ENCODE measurements at places on chromosomes 4 and X. TPM values are rescaled to one million over a fixed set of nuclear protein-coding genes. Genes with fewer than 3 reads are reported as not detected.

- no peak for DNase-seq
- no peaks in the 10 kb centered on the region for H3K27me3 ChIP-seq
- H3K4me3 ChIP-seq: no peak overlapping the region
Observed at GRCh38 chrX:9942086-9942485, 25.1 kb upstream of the CLDN34 start.

DNA sequence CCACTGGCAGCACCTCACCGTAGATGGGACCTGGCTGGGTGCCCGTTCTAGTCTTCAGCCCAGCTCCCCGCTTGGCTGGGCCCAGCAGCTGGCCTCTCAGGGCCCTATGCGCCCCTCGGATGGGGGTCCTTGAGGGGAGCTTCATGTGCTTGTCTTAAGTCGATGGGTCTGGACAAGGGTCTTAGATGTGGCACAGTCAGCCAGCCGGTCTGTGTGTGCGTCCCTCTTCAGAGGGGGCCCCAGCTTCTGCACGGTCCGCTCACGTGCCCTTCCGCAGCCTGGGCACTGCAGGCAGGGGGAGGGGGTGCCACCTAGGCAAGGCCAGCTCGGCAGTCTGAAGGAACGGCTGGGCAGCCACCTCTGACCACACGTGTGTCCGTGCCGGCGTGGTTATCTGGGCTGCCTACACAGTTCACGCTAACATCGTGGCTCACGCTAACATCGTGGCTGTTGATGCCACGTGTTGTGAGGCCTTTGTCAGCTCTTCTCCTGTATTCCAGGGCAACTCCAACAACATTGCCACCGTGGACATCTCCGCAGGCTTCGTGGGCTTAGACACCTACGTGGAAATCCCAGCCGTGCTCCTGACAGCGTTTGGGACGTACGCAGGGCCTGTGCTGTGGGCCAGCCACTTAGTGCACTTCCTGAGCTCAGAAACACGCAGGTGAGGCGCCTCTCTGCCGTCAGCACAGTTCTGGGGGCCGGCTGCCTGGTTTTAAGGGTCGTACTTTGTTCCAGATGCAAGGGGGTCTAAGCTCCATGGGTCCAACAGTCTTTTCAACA lies 34.5 kb downstream of the PIGG start:
- no peaks in the 10 kb centered on the region for H3K4me1 ChIP-seq
- no peak overlapping the region for H3K27ac ChIP-seq
- no peaks in the 10 kb centered on the region for H3K27me3 ChIP-seq
- DNase-seq: no peak
- H3K4me3 ChIP-seq: no peak overlapping the region

DNA sequence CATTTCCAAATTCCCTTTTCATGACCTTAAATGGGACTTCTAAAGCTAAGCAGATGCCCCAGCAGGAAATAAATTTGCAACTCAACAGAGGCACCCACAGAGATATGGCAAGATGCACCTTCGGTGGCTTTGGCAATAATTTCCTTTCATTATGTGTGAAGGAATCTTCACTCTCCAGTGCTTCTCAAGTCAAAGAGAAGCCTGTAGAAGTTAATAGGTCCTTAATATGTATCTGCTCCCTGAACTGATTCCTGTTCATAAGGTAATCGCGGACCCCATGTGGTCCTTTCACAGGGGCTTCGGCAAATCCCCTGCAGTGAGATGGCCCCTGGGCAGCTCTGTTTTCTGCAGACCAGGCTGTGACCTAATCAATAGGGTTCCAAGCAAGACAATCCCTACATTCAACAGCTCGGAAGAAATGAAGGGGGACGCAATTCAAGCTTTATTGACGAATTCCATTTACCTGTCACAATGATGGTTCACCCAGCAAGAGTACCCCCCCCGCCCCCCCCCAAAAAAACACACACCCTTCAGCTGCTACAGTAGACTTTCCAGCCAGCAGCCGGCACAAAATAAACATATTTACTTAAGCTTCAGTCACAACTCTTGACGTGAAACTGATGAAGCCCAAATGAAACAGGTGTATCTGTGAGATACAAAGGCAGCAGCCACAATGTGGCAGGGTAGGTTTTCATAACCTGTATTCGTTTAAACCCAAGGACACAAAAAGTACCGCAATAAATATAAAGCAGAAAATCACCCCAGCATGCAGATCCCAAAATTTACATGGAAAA lies 35.3 kb downstream of the FAT1 start:
- H3K4me1 ChIP-seq: peaks cover 12% of the 10 kb centered on the region
- no peak overlapping the region for H3K27ac ChIP-seq
- H3K27me3 ChIP-seq: no peaks in the 10 kb centered on the region
- no peak overlapping the region for H3K4me3 ChIP-seq

GRCh38 chr4:7194251-7195140 lies 2.2 kb downstream of the SORCS2 start:
- H3K4me1 ChIP-seq: no peaks in the 10 kb centered on the region
- peaks cover 38% of the 10 kb centered on the region for H3K27me3 ChIP-seq
- no peak overlapping the region for H3K4me3 ChIP-seq
- H3K36me3 ChIP-seq: no peaks in the 10 kb centered on the region
- H3K27ac ChIP-seq: no peak overlapping the region

UGT2B17 gene
- total RNA-seq: not detected

RAI2 gene
- 1.3 TPM for total RNA-seq

GRCh38 chr4:183337349-183337748 lies 15.1 kb upstream of the CLDN24 start:
- peaks cover 11% of the 10 kb centered on the region for H3K4me1 ChIP-seq
- DNase-seq: no peak
- no peak overlapping the region for H3K4me3 ChIP-seq
- no peaks in the 10 kb centered on the region for H3K27me3 ChIP-seq

DCAF12L2 gene
- not detected for total RNA-seq

C4orf33 gene
- 16.7 TPM for total RNA-seq

DNA sequence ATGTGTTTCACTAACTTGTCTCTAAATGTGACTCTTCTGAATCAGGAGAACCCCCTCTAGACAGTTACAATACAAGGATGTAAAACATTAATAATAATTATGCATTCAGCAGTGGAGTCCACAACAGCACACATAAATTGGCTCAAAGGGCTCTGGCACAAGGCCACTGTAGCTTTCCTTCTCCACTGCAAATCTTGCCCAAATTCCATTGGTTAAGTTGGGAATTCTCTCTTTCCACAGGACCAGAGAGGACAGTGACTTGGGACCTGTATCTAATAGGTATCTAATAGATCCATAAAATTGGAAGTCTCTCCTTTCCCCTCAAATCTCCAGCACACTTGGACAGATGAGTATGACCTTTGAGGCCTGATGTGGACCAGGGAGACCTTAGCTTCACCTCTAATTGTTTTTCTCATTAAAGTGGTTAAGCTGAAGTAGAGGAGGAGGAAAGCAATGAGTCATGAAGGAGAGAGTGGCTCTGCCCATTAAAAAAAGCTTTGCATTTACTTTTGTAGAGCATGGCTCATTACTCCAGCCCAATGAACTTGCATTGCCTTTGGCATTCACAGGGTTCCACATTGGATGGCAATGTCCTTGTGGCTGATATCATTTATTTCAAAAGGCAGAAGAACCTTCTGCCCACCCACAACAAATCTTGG lies 72.3 kb upstream of the SH3RF1 start:
- no peaks in the 10 kb centered on the region for H3K36me3 ChIP-seq
- no peak overlapping the region for H3K4me3 ChIP-seq
- no peak overlapping the region for H3K27ac ChIP-seq
- peak; percentile 65 for DNase-seq
- peaks cover 14% of the 10 kb centered on the region for H3K4me1 ChIP-seq

LIMCH1 gene
- total RNA-seq: 2.8 TPM

- H3K4me3 ChIP-seq: no peak overlapping the region
- H3K27ac ChIP-seq: no peak overlapping the region
- no peaks in the 10 kb centered on the region for H3K4me1 ChIP-seq
- H3K27me3 ChIP-seq: no peaks in the 10 kb centered on the region
- no peak for DNase-seq
Observed at GRCh38 chrX:42437211-42437610, 340.8 kb downstream of the PPP1R2C start.

Measured in fibroblast of lung (primary cell).